ENCODE measurements at places on chromosomes 2 and 18.

- DNase-seq, result no peak
Measured at GRCh38 chr2:147603876-147604275, 241.0 kb upstream of the ACVR2A start.

GRCh38 chr18:11324510-11324909 is 175.1 kb upstream of the PIEZO2 start:
- DNase-seq, result no peak

GRCh38 chr2:180872255-180872654 is 108.2 kb upstream of the UBE2E3 start:
- no peak for DNase-seq

GRCh38 chr2:153221506-153221905 is 257.1 kb downstream of the RPRM start:
- no peak for DNase-seq

DNA sequence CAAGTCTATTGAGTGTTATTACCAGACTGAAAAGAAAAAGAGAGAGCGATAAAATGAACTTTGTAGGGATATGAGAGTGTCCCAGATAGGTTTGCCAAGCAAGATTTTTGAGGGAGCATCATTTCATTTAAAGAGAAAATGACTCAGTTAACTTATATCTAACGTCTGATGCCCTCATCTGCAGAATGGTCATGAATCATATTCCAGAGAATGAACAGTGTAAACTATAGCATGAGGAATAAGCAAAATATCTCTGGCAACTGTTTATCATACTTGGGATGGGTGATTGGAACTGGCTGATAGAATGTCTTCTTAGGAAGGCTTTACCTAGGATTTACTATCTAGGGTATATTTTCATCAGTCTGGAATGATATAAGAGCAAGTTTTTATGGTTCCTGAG is 289.4 kb downstream of the CMPK2 start:
- DNase-seq, result no peak

GRCh38 chr2:143815082-143815481 is 685.9 kb downstream of the ARHGAP15 start:
- no peak for DNase-seq

DNA sequence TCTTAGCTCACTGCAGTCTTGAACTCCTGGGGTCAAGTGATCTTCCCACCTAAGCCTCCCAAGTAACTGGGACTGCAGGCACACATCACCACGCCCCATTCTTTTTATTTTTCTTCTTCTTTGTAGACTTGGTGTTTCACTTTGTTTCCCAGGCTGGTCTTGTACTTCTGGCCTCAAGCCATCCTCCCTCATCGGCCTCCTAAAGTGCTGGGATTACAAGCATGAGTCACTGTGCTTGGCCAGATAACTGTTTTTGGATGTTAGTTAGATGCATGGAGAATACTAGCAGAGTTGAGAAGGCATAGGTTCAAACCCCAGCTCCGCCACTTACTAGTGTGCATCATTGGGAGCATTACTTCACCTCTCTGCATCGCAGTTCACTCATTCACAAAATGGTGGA is 88.3 kb downstream of the TXNL1 start:
- no peak for DNase-seq
